Heart right ventricle (tissue), 16 donors: ENCODE measurements at places on chromosomes 4 and X. TPM values are rescaled to one million over a fixed set of nuclear protein-coding genes. Genes with fewer than 3 reads are reported as not detected.

The MAGEA10 gene
- not detected for total RNA-seq

GRCh38 chr4:22187203-22187820 lies 238.7 kb upstream of the KCNIP4 start:
- no peaks in the 10 kb centered on the region for H3K27me3 ChIP-seq
- no peak overlapping the region for H3K4me3 ChIP-seq
- H3K4me1 ChIP-seq, result no peaks in the 10 kb centered on the region
- no peak for DNase-seq

The SULT1E1 gene
- not detected for total RNA-seq

- no peaks in the 10 kb centered on the region for H3K36me3 ChIP-seq
- no peak for DNase-seq
- H3K27ac ChIP-seq, result no peak overlapping the region
- no peak overlapping the region for H3K4me3 ChIP-seq
Observed at GRCh38 chrX:118182025-118182424, 65.4 kb upstream of the KLHL13 start.

The HELT gene
- total RNA-seq, result not detected

DNA sequence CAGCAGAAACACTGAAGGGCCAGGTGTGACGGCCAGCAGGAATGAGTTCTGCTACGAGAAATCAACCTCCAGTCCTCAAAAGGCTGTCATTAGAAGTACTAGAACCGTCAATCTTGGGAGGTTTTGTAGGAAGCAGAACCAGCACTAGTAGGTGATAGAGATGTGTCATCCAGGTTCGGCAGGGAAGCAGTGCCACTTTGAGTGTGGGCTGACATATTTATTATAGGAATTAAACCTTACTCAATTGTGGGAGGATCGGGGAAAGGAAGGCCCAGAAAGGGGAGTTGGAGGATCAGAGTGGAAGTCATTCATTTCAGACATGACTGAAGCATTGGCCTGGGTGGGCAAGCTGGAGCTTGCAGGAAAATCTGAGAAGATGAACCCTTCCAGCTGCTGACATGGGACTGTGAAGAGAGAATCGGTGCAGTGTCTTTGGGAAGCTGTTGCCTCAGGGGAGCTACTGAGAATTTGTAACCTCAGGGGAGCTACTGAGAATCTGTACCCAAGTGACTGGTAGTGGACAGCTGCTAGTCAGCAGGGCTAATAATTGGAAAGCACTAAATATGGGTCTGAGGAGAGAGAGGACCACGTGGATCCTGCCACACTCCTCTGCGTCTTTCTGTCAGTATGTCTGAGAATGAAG lies 177.4 kb downstream of the SPRY1 start:
- DNase-seq, result no peak
- no peaks in the 10 kb centered on the region for H3K36me3 ChIP-seq
- H3K4me3 ChIP-seq, result no peak overlapping the region

GRCh38 chr4:160824481-160824880 lies 1339.3 kb downstream of the FSTL5 start:
- H3K4me1 ChIP-seq, result no peaks in the 10 kb centered on the region
- no peak for DNase-seq
- H3K4me3 ChIP-seq, result no peak overlapping the region
- no peaks in the 10 kb centered on the region for H3K36me3 ChIP-seq

The GPR34 gene
- 6.7 TPM for total RNA-seq

- no peak for DNase-seq
- H3K36me3 ChIP-seq, result no peaks in the 10 kb centered on the region
- no peaks in the 10 kb centered on the region for H3K27me3 ChIP-seq
- no peaks in the 10 kb centered on the region for H3K4me1 ChIP-seq
- no peak overlapping the region for H3K4me3 ChIP-seq
Observed at GRCh38 chr4:74733756-74734155, 60.6 kb downstream of the BTC start.

DNA sequence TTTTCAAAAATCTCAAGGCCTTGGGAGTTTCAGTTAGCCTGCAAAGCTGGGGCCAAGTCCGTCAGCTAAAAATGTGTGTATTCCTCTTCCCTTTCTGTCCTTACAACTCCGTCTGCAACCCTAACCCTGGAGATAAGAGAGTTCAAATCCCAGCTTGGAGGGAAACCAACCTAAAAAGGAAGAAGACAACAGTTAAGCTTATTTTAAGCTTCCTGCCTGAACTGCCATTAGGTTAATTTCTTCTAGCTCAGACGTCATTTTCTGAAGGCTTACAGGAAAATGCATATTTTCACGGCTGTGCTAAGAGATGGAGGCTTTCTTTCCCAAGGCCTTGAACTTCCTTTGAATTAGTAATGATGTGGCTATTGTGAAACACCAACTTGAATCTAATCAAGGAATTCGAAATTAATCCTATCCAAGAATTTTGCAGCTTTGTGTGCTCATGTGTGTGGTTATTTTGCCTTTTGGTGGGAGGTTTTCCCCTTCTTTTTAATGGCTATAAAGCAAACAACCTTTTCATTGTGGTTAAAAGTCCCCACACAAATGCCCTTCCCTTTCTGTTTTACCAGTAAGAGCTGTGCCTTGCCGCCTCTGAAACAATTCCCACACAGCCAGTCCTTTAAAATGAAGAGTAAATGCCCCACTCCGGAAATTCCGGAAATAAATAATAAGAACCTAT lies 103.5 kb downstream of the IRF2 start:
- H3K4me1 ChIP-seq, result peaks cover 26% of the 10 kb centered on the region
- no peaks in the 10 kb centered on the region for H3K27me3 ChIP-seq
- H3K4me3 ChIP-seq, result no peak overlapping the region
- DNase-seq, result no peak
- H3K36me3 ChIP-seq, result no peaks in the 10 kb centered on the region

The NIPAL1 gene
- 0.11 TPM for total RNA-seq

- no peak for DNase-seq
- no peak overlapping the region for H3K4me3 ChIP-seq
- no peaks in the 10 kb centered on the region for H3K36me3 ChIP-seq
- H3K27ac ChIP-seq, result no peak overlapping the region
- H3K4me1 ChIP-seq, result no peaks in the 10 kb centered on the region
Observed at GRCh38 chr4:124540014-124540413, 172.5 kb downstream of the ANKRD50 start.

DNA sequence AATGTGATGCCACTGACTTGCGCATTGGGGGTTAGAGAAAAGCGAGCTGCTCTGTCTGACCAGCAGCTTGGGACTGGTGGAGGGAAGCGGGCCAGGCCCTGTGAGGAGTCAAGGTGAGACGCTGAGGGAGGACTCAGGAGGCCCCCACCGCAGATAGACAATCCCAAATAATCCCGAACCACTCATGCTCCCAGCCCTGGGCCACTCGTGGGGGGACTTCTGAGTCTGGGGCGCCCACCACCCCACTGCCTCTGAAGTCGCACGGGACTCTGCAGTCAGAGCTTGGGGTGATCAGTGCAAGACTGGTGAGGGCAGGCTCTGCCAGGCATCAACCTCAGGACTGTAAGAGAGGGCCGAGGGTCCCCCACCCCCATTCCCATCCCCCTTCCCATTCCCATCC lies 6.9 kb downstream of the MAGEA4 start:
- no peaks in the 10 kb centered on the region for H3K4me1 ChIP-seq
- no peak overlapping the region for H3K27ac ChIP-seq
- no peak overlapping the region for H3K4me3 ChIP-seq
- no peaks in the 10 kb centered on the region for H3K36me3 ChIP-seq
- DNase-seq, result no peak

DNA sequence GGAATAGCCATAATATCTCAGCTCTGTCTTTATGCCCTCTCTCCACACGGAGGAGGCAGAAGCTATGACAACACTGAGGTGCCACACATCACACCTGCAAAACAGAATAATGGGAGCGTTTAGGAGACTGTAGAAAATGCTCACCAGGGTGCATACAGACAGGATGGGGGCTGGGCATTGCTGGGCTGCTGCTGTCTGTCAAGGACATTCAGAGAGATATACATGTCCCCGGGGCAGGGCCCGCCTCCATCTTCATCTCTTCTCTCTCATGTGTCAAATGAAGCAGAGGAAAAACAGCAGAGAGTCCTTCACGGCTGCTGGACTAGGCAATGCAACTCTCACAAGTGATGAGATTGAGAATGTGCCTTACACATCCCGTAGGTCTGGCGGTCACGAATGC lies 65.3 kb upstream of the DHRSX start:
- no peaks in the 10 kb centered on the region for H3K27me3 ChIP-seq
- no peak overlapping the region for H3K27ac ChIP-seq
- no peaks in the 10 kb centered on the region for H3K36me3 ChIP-seq
- H3K4me1 ChIP-seq, result no peaks in the 10 kb centered on the region
- DNase-seq, result no peak
- no peak overlapping the region for H3K4me3 ChIP-seq

- peaks cover 42% of the 10 kb centered on the region for H3K4me1 ChIP-seq
- peak; percentile 80 for DNase-seq
- H3K36me3 ChIP-seq, result no peaks in the 10 kb centered on the region
- no peaks in the 10 kb centered on the region for H3K27me3 ChIP-seq
- H3K4me3 ChIP-seq, result peak overlapping the region; percentile 94
Observed at GRCh38 chr4:77819404-77819842, 255 bp upstream of the CNOT6L start.

GRCh38 chr4:1375051-1375721 lies 28.2 kb downstream of the UVSSA start:
- H3K27me3 ChIP-seq, result no peaks in the 10 kb centered on the region
- no peaks in the 10 kb centered on the region for H3K4me1 ChIP-seq

DNA sequence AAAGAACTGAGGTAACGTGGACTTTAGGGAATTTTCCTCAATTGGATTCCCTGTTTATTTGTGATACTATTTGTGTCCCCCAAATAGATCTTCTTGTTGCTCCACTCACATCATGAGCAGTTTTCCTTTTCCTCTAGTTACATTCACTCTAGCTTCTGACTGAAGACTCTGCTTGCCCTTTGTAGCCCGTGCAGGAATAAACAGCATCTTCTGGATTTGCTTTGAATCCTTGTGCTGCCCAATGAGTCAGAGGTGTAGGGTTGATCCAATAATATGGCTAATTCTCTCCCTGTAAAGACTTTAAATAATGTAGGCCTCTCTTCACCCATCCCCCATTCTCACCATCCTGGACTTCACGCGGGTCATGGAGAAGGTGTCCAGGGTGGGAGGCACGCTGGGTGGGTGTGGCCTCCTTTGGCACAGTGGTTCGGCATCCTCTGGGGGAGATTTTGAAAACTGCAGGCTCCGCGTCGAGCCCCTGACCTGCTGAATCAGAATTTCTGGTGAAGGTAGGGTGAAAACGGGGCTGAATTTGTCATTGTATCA lies 9.0 kb downstream of the HAND2 start:
- no peaks in the 10 kb centered on the region for H3K27me3 ChIP-seq
- peaks cover 9% of the 10 kb centered on the region for H3K4me1 ChIP-seq
- H3K27ac ChIP-seq, result peak overlapping the region; percentile 93
- no peaks in the 10 kb centered on the region for H3K36me3 ChIP-seq

DNA sequence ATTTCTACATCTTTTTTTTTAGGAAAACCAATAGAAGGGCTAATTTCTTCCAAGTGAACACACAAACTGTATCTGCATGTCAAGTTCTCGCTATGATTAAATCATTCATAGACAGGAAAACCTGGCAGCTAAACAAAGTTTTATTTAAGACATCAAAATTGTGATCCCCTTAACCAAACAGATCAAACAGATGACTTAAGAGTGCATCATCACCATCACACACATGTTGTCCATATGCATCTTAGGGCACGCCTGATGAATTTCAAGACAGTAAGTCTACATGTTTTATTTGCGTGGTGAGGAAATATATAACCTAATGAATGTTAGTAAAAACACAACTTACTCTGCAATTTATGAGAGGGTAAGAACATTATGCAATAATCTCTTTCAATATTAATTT lies 317.0 kb upstream of the ANXA10 start:
- no peaks in the 10 kb centered on the region for H3K4me1 ChIP-seq
- no peak overlapping the region for H3K4me3 ChIP-seq
- DNase-seq, result no peak
- no peaks in the 10 kb centered on the region for H3K36me3 ChIP-seq
- no peak overlapping the region for H3K27ac ChIP-seq

The SPINK2 gene
- 0.74 TPM for total RNA-seq

DNA sequence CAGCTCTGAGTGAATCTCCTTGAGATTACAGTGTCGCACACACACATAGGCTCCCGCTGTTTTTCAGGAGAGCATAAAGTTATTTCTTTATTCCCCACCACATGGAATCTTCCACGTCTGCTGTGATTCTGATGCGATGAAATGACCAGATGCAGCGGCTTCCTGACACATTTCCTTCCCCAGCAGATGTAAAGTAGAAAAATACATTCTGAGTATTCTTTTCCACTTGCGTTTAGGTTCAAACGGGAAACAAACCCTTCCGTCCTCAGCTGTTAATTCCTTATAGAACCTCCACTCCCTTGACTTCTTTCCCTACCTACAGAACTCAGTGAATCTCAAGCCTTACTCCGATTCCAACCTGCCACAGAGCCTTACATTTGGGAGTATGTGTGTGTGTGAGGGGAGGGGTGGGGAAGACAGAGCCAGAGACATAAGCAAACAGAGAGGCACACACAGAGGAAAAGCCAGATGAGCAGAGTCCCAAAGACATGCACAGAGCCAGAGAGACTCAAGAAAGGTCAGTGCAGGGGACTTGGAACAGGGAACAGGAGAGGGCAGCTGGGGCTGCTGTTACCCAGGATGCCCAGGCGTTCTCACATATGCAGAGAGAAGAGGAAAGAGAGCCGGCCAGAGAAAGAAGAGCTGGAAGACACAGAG lies 47.3 kb downstream of the SETD7 start:
- H3K4me1 ChIP-seq, result peaks cover 14% of the 10 kb centered on the region
- H3K27ac ChIP-seq, result no peak overlapping the region
- no peaks in the 10 kb centered on the region for H3K27me3 ChIP-seq

The MGARP gene
- total RNA-seq, result 2.3 TPM

- no peak overlapping the region for H3K27ac ChIP-seq
- no peaks in the 10 kb centered on the region for H3K36me3 ChIP-seq
- no peaks in the 10 kb centered on the region for H3K27me3 ChIP-seq
- no peak overlapping the region for H3K4me3 ChIP-seq
- no peaks in the 10 kb centered on the region for H3K4me1 ChIP-seq
Observed at GRCh38 chr4:109861916-109862511, 14.1 kb downstream of the LRIT3 start.

The WDFY3 gene
- total RNA-seq, result 55.7 TPM

DNA sequence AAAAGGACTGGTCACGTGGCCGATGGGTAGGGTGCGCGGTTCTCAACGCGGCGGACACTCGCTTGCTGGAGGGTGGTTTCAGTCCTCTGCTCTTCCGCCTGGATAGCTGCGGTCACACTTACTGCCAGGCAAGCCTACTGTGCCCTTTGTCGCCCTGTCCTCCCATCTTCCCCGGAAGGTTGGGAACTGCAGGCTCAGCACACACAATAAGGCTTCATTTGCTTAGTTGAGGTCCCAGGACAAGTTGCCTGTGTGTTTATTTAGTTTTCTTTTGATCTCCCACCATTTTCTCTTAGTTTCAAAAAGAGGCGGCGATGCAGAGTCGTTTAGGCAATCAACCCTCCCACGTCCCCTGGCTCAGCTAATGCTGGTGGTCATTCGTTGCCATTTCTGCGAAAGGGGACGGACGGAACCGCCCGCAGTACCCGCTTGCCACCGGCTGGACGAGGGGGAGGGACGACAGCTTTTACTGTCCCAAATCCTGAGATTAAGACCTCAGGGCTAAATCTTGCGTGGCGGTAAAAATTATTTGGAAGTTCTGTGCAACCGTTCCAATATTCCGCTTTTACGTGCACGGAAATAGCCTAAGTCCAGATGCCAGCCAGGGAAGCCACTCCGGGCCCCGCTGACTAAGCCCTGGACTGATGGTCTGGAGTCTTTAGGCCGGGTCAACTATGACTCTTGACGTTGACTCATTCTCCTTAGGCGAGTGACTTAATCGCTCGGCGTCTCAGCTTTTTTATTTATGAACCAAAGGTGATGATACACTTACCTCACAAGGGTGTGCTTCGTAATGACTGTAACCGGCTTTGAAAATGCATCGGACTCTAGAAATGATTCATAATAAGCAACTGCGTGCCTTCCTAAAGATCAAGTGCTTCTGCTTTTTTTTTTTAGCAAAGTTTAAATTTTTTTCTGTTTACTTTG lies 671 bp upstream of the EIF4E start:
- peak; percentile 51 for DNase-seq
- peak overlapping the region; percentile 85 for H3K4me3 ChIP-seq
- no peaks in the 10 kb centered on the region for H3K4me1 ChIP-seq
- H3K27me3 ChIP-seq, result no peaks in the 10 kb centered on the region
